ENCODE measurements at places on chromosomes 4 and X.

DNA sequence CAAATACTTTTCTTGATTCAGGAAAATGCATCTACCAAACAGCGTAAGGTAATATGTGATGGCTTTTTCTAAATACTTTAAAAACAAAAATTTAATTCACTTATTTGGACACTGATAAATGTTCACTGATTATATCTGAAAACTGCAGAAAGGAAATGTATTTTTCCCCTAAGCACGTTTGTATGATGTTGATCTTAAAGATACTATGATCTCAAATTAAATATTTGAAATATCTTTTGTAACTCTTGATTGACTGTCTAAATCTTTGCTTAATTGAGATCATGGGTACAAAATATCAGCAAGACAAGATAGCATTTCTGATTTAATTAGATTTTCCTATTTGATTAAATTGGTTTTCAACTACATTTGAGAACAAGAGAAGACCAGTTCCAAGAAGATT, 281.0 kb upstream of the UGT8 start:
- DNase-seq = no peak

DNA sequence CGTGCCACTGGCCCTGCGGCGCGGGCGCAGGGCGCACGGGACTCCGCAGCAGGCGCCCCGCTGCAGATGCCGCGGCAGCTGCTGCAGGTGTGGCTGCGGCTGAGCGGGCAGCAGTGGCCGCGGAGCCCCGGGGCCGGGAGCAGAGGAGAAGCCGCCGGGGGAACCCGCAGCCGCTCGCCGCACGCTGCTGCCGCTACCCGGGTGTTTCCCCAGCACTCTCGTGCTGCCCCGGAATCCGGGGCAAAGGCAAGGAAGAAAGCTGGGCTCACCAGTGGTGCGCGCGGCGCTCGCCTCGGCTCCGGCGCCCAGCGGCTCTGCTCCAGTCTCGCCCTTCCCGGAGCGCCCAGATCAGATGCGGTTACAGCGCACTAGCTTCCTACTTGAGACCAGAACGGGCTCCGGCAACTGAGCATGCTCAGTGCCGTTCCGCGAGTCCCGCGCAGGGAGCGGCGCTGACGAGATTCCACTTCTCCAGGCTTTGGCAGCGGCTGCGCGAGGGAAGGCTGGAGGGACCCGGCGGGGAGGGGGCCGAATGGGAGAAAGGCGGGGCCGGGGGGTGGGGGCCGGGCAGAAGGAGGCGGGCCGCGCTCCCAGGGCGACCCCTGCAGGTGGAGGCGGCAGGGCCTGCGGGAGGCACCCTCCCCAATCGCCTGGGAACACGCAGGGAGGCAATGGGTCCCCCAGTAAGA, at the start of gene APBB2:
Gene APBB2 (minus strand): TSS at position 407 of the 689 bp plus-strand sequence. CDS start 181,288 bp downstream, outside the sequence.
- DNase-seq = peak; percentile 96

DNA sequence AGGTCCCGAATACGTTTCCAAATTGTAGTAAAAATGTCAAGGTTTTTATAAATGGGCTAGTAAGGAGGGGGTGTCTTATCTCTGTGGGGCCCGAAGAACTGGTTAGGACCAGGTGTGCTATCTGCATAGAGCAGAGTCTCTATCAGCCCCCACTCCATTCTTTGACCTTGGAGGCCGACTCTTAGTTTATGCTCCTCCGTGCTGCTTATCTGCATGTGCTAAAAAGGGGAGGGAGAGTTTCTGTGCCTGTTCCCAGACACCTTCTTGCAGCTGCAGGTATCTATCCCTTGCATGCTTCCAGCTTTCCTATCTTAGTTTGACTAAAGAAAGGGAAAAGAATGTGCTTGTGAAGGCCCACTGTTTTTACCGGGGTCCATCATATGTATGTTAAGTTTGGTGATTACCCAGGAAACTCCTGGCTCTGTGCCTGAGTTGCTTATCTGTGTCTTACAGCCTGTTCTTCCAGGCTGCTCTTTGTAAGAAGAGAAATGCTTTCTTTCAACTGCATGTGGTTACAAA, 28.6 kb upstream of the NAF1 start:
- DNase-seq = no peak

DNA sequence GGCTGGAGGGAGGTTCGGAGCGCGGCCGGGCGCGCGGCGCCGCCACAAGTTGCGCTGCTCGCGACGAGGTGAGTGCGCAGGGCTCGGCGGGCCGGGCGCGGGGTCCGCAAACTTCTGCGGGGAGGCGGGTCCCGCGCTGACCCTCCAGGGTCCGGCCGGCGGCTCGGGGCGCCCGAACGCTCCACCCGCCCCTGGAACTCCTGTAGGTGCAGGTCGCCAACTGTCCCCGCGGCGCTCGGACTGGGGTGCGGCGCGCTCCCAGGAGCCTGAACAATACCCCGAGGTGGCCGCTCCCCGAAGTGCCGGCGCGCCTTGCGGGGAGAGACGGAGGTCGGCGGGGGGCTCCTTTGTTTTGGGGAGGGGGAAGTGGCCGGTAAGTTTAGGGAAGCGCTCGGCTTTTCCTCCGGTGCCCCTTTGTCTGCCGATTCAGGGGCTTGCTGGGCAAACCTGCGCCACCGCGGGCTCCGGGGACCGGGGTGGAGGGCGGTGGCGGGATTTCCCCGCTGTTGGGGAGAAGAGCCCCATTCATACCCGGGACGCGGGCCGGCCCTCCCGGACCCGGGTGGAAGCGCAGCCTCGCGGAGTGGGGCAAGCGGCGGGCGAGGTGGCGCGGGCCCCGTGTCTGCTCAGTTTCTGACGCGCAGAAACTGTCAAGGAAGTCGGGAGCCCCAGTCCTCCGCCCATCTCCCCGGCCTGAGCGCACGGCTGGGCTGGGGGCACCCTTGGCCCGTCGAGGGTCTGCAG, 694 bp downstream of the TBL1X start:
- no peak for DNase-seq

- DNase-seq = no peak
Measured at GRCh38 chr4:135927651-135928050, 1604.6 kb downstream of the PCDH18 start.

DNA sequence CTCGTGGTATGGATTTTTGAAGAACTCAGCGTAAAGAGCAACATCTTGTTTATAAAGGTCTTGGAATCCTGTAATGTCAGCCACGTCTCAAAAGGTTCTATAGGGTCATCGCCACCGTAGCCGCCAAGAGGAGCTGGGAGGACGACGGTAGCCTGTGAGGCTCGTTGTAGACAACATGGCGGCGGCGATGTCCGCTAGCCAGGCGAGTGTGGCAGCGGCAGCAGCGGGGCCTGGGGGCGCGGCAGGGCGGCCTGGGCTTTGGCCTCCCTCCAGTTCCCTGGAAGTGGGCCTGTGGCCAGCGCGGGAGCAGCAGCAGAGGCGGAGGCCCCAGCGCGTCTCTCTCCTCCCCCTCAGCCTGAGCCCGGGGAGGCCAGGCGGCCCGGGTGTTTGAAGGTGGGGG, 143.5 kb upstream of the PBDC1 start:
- no peak for DNase-seq

- DNase-seq = no peak
Measured at GRCh38 chr4:15771216-15772058, 6.7 kb upstream of the CD38 start.

GRCh38 chrX:75051047-75051446, 105.0 kb downstream of the ABCB7 start:
- DNase-seq = no peak
